Stimulated activated CD4-positive, alpha-beta T cell treated with anti-CD3 and anti-CD28 coated beads, Interleukin-2, amount 100 ng/mL, for 4 hours (primary cell): ENCODE measurements at places on chromosomes 2 and 18.

DNA sequence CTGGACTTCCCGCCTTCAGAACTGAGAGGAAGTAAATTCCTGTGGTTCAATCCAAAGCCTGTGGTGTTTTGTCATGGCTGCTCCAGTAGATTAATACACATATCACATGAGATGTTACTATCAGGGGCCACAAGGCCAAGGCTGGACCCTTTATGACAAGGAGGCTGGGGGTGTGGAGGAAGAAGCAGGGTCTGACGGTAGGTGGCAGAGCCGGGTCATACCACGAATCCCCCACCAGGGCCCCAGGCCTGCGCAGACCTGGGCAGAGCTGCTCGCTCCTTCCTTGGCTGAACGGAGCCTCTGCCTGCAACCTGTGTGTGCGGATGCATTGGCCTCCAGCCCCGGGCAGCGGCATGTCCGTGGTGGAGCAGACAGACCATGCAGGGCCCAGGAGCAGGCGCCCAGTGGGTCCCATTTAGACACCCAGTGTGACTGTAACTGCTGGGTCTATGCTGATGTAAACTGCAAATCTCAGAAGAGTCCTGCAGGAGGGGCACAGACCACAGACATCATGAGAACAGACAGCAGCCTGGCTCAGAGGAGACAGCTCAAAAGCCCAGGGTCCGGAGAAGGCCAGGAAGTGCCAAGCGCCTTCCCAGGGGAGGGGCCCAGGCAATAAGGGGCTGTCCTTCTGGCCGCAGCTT, 155.2 kb downstream of the PXDN start:
- no peak for DNase-seq

DNA sequence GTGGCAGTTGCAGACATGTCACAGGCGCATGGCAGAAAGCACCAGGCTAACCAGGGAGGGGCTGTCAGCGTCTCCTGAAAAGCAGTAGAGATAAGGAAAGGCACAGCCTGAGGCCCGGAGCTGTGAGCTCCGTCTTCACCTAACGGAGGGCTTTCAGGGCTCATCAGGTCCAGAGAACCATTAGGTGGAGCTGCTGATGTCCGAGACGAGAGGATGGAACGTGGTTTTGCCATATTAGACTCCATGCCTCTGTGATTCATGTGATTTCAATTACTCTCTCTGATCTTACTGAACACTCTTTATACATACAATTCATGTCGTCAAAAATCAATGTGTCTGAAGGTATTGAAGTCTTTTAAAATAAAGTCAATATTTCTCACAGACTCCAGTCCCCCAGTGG, 120.3 kb upstream of the RAB6C start:
- no peak for DNase-seq

DNA sequence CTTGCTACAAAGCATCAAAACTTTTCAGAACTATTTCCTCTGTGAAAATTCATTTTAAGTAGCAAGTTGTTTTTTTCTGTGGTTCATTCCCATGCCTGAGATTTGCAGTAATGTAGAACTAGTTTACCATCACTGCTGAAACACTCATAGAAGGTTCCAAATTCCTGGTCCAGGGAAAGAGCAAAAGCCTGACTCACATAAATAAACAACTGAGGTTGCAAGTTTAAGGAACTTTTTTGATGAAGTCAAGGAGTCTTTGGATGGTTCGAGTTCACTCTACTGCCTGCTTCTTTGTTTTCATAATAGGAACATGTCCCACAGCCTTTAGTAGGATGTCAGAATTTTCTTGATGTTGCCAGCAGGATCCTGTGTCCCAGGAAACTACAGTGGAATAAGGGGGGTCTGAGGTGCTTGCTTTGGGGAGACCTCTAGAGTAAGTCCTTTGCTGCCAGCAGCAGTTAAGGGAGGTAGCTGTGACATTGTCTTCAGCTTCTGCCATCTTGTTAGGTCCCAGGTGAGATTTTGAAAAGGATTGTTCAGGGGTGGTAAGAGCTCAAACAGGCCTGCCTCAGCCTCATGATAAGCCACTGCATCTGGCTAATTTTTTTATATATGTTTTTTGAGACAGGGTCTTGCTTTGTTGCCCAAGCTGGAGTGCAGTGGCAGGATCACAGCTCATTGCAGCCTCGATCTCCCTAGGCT, 43.9 kb downstream of the ACSL3 start:
- no peak for DNase-seq

GRCh38 chr18:11752116-11752911, 63.2 kb downstream of the GNAL start:
- no peak for DNase-seq

DNA sequence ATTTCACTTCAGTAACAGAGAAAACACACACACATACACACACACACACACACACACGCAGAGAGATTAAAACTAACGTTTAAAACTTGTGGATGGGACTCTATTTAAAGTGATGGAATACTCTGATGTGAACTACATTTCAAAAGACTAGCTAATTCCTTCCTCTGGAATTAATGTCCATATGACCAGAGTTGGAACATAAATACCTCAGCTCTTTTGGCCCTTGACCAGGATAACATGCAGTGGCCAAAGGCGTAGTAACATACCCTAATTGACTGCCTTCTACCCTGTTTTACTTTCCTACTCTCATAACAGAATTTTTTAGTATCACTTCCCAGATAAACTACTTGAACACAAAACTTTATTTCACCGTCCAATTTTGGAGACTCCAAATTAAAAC, 671.3 kb upstream of the CHAC2 start:
- no peak for DNase-seq

DNA sequence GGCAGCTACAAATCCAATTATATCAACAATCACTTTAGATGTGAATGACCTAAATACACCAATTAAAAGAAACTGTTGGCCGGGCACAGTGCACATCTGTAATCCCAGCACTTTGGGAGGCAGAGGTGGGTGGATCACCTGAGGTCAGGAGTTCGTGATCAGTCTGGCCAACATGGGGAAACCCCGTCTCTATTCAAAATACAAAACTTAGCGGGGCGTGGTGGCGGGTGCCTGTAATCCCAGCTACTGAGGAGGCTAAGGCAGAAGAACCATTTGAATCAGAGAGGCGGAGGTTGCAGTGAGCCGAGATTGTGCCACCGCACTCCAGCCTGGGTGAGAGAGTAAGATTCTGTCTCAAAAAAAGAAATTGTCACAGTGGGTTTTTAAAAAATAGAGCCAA, 49.5 kb downstream of the ATL2 start:
- DNase-seq, result no peak

DNA sequence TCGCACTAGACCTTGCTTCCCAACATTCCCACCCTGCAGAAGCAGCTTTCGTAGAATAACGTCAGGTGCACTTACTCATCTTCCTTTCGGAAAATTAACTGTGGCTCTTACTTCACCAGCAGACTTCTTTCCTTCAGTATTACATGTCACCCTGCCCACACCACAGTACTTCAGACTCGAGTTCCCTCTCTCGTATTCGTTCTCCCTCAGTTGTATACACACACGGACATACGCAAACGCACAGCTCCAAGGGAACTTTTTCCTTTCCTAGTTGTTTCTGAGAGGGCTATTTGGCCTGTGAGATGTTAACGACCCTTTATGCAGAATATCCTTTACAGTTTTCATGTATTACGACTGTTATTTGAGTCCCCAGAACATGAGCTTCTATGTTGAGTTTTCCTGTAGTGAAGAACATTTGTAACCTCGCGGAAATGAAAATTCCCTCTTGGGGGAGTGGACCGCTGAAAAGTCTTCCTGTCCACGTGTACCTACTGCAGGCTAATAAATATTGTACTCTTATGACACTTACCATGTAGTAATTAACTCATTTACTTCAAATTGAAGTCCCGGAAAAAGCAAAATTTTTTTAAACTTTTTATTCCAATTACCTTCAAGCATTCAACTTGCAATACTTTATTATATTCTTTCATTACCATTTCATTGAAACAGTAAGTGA, 908 bp downstream of the ERLEC1 start:
- peak; percentile 13 for DNase-seq

DNA sequence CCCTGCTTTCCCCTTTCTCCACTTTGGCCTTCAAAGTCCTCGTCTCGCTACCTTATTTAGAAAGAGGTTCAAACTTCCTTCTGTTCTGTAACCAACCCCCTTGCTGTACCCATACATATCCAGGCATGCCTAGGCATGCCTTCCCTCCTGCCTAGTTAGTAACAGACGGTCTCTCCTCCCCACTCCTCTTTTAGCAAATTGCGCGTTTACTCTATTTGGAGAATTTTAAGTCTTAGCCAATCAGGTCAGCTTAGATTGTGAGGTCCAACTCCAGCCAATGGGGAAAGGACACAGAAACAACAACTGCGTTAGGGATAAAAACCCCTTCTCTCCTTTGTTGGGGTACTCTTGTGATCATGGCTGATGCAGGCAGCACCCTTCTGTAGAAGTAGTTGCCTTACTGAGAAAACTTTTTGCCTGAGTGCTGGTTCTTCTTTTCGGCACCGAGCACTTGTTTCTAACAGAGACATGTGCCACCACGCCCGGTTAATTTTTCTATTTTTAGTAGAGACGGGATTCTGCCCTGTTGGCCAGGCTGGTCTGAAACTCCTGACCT, 85.9 kb upstream of the FOXI3 start:
- no peak for DNase-seq

GRCh38 chr2:28435241-28435640, 42.6 kb downstream of the FOSL2 start:
- no peak for DNase-seq
